Astrocyte of the spinal cord (primary cell): ENCODE measurements at places on chromosomes 13 and 19.

GRCh38 chr19:56109226-56109625 lies 11.9 kb downstream of the ZNF787 start:
- no peak for DNase-seq

DNA sequence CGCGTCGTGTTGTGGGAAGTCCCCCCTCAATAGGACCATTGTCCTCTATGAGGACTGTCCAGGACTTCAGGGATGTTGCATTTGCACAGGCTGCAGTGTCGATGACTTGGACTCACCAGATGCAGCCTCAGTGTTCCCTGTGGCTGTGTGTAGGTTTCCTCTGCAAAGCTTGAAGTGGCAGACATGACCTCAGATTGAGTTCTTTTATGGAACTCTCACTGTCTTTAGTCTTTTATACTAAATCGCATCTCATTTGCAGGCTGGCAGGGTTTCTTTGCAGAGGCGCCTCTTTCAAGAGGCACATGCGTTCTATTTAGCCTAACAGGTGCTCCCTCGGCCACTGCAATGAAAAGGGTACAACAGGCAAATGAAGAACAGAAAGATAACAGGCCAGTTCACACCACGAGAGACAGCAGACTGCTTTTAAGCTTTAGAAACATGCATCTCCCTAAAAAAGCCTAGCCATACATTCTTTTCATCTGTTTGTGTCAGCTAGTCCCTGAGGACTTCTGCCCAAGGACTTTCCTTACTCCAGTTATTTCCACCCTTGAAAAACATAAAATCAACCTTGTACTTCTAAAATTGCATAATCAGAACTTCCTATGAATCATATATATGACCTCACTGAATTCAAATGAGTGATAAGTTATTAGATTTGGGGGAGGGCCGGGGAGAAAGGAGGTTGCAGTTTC lies 118.4 kb downstream of the RAB20 start:
- DNase-seq, result peak; percentile 56

DNA sequence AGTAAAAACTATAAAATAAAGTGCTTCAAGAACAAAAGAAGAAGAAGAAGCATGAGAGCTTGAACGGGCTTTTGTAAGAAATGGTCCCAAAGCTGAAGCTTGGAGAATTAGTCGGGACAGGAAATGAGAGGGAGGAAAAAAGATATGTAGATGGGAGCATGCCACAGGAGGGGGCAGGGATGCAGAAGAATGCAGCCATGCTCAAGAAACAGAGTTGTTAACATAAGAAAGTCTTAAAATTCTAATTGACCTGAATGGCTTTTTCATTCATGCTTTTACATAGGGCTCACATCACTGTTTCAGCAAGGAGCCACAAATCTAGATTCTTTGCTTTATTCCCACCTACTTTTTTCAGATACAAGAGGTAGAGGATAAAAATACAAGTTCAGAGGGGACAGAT lies 27.7 kb upstream of the NBEA start:
- DNase-seq, result no peak

DNA sequence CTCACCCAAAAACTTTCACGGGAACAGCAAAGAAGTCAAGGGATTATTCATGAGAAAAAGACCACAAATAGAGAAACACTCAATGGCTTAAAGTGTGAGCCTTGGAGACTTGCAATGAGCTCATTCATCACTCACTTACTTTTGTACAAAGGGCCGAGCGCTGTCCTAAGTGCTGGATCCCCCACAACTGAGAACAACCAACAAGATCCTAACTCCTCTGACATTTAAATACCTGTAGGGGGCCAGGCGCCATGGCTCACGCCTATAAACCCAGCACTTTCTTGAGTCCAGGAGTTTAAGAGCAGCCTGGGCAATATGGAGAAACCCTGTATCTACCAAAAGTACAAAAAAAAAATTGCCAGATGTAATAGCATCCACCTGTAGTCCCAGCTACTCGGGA lies 29.4 kb upstream of the ZNF507 start:
- DNase-seq, result no peak
